ENCODE measurements at places on chromosomes 12 and 14.

GRCh38 chr12:130557886-130558765, 158.0 kb downstream of the RIMBP2 start:
- no peak for DNase-seq

GRCh38 chr12:53489242-53489864, 9.9 kb downstream of the MAP3K12 start:
- DNase-seq = no peak

GRCh38 chr12:108302403-108303311, 36.5 kb downstream of the CMKLR1 start:
- DNase-seq = no peak

- no peak for DNase-seq
Observed at GRCh38 chr12:64551676-64552075, 58.6 kb upstream of the RASSF3 start.

GRCh38 chr14:36556811-36557433, 25.5 kb downstream of the NKX2-8 start:
- no peak for DNase-seq

GRCh38 chr14:29928117-29928640, 532 bp upstream of the PRKD1 start:
- DNase-seq = no peak

GRCh38 chr12:51620448-51620847, 29.4 kb downstream of the SCN8A start:
- no peak for DNase-seq

DNA sequence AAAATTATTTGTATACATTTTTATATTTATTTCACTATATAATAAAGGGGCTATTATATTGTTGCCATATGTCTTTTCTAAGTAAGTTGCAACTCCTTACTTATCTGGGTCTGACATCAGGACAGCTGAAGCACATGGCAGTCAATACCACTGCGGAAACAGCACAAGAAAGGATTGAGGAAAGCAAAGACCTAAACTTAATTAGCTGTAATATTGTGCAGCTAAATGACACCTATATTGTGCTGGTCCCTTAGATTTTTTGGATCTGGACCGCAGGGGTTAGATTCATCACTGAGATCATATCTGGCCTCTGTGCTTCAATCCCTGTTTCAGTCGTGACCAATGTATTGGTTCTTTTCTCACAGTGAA, 359.6 kb upstream of the DIO2 start:
- DNase-seq = no peak

DNA sequence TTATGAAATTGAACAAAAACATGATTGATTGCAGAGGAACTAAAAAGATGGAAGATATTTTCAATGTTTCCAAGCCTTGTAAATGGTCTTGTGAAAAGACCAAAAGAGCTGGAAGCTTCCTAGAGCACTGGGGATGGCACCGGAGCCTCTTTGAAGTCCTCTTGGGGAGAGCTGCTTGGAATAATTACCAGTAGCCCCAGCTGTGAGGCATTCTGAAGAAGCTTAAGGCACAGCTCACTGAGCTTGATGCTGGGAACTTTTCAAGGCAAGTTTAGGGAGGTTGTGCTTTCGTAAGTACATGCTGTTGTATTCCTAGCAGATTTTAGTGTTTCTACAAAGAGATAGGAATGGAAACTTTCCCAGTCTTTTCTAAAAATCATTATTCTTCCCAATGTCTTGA, 13.9 kb downstream of the PDZRN4 start:
- DNase-seq = no peak

DNA sequence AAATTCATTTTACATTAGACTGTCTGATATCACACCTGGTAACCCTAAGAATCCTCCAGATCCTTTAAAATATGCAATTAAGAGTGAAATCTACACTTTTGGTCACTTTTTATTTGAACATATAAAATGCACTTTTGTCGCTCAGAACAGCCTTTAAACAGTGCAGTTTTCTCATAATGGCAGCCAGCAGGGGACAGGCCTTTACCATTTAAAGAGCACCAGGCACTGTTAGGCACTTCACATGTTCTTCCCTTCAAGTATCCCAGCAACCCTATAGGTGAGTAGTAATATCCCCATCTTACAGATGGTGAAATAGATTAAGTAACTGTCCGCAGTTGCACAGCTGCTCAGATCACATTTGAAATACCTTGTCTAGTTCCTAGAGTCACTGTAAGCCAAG, 11.3 kb upstream of the SAMD4A start:
- DNase-seq = no peak

GRCh38 chr14:101838476-101838875, 77.0 kb downstream of the PPP2R5C start:
- DNase-seq = no peak

DNA sequence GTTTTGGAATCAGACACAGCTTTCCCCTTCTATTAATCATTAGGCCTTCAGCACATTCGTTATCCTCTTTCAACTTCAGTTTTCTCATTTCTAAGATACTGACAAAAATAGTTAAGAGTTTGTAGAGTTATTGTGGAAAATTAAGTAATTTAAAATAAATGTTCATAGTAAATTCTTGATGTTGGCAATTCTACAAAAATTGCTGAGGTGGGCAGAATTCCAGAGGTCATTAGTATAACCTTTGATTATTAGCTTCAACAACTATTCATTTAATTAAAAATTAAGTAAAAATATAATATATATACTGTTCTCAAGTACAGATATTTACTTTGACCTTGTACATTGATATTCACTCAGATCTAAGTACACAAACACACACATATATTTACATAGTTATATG, 58.5 kb downstream of the DIO2 start:
- DNase-seq = no peak

- no peak for DNase-seq
Observed at GRCh38 chr14:24741871-24742270, 107.9 kb upstream of the GZMB start.

DNA sequence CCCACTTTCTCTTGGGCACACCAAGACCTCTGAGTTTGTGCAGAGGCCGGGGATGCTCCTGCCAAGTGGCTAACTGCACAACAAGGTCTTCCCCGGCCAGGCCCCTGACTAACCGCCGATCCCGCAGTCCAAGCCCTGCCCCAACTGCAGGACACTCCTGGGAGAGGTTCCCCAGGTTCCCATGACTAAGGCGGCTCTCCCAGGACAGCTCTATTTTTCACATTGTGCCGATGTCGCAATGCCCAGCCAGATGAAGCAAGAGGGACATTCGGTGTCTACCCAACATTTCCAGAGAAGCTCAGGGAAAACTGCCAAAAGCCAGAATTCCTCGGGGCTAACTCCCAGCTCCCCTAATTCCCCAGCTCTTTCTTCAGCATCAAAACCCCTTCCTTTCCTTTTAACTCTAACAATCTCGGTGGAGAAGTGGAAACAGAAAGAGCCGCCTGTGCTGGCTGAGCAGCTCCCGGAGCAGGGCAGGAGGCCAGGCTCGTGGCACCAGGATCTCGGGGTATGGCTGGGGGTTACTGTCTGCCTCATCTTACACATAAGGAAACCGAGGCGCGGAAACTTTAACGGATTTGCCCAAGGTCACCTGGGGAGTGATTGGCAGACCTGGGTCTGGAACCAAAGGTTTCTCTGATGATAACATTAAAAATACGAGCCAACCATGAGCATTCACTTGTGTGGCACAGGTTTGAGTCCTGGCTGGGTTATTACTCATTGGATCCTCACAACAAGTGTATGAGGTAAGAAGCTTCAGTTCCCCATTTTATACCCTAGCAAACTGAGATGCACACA, 318.2 kb downstream of the BCL11B start:
- no peak for DNase-seq

DNA sequence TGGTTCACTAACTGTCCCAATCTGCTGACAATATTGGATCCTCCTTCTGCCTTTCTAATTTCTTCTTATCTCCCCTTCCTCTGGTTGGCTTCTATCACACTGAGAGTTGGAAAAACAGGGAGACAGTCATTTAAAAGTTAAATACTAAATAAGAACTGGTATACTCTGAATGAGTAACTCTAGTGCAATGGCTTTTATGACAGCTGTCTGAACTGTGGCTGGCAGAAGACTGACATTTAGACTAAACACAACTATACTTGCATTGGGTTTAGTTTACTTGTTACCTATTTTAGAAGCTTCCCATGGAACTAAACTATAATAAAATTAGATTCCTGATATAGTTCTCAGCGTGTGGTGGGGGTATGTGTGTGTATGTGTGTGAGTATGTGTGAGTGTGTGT, 7.9 kb upstream of the MAGOHB start:
- no peak for DNase-seq

DNA sequence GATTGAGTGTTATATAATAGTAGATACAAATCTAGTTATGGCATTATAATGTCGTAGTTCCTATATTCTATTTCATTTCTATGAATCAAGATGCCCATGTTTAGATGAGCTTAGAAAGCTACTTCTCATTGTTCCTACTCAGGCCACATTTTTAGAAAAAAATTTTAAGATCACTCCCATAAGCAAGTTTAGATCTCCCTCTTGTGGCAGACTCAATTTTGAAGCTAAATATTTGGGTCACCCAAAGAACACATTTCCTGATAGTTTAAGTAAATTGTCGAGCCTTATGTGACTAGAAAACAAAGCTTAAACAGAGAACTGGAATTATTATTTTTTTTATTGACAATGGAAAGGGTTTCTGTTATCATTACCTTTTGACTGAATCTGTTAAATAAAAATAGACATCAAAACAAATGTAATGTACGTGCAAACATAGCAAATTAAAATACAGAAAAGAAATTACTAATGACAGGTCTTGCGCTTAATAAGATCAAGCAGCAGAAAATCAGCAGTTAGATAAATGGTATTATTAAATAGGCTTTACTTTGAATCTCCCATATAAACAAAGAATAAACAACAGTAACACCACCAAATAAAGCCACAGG, 180.2 kb downstream of the ACSS3 start:
- DNase-seq = no peak

DNA sequence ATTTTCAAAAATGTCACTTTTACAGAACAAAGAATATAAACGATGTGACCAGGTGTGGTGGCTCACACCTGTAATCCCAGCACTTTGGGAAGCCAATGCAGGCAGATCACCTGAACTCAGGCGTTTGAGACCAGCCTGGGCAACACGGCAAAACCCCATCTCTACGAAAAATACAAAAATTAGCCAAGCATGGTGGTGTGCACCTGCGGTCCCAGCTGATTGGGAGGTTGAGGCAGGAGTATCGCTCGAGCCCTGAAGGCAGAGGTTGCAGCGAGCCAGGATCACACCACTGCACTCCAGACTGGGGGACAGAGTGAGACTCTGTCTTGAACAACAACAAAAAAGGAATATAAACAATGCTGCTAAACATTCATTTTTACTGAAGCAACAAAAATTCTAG, 15.2 kb downstream of the HEATR5A start:
- DNase-seq = no peak

- DNase-seq = no peak
Observed at GRCh38 chr14:64995291-64995690, 8.6 kb downstream of the FNTB start.

DNA sequence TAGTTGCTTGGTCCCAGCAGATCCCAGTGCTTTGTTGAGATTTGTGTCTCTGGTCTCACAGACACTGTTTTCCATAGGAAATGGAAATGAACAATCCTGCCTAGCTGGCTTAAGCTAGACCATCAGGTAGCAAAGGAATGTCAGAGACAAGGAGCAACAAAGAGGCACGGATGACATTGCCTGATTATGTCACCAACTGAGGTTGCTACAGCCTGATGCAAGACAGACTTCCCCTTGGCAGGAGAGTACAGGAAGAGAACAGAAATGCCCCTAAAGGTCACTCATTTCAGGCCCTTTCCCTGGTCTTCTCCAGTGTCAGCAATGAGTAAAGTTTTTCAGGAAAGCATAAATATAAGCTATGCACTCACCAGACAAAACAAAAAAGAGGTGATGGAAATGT, 2.0 kb upstream of the PRB2 start:
- DNase-seq = no peak

DNA sequence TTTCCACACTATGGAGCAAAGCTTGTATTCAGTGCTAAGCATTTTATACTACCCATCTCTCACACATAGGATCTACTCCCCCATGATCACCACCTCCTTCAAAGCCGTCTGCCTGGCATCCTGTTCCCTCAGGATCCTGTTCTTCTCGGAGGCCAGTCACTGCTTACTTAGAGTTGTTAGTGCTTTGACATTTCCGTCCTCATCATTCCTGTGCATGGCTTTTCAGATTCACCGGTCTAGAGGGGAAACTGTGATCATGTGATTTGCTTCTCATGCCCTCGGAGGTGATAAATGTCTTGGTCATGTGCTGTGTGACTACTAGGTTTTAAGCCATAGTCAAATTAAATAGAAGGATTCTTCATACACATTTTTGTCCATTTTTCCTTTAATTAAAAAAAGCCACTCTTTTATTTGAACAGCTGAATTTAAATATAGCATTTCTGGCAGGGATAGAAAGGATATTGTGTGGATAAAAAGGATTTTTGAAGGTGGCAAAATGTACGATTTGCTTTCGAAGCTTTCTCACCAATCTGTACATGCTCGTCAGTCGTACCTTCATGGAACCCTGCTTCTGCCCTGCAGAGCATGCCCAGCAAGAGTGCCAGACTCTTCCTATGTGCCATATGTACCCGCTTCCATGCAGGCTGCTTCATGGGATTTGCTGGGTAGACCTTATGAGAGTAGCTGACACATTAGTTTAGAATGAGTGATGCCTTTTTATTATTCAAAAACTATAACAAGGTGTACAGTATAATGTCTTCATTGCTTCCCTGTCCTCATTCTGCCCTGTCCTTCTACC, 53.3 kb downstream of the BMAL2 start:
- DNase-seq = no peak

GRCh38 chr12:19639781-19640415, 200.6 kb downstream of the AEBP2 start:
- no peak for DNase-seq

DNA sequence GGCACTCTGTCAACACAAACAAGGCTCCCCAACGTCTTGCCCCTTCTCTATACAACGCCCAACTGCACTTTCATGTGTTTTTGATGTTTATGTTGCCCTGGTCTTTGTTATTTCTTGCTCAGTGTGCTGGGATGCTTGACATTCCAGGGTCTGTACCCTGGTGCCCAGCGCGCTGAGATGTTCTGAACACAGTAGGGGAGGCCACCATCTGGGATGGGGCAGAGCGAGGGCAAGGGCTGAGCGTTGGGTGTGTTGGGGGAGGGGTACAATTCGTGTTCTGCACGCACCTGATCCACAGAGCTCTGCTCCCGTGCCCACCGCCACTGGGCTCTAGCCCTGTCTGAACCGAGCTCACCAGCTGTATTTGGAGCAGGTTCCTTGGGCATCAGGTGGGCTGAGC, 52.9 kb downstream of the ISCA2 start:
- DNase-seq = no peak

GRCh38 chr14:30193101-30193500, 265.5 kb upstream of the PRKD1 start:
- DNase-seq = no peak

GRCh38 chr14:61752626-61753025, 9.6 kb upstream of the SNAPC1 start:
- no peak for DNase-seq

GRCh38 chr14:31567655-31568054, 6.5 kb downstream of the NUBPL start:
- no peak for DNase-seq

GRCh38 chr12:5243014-5243413, 188.9 kb upstream of the NTF3 start:
- DNase-seq = no peak
